ENCODE measurements at places on chromosomes 3 and 15.

GRCh38 chr15:90008607-90009006 is 7.5 kb downstream of the ZNF710 start:
- no peak for DNase-seq

DNA sequence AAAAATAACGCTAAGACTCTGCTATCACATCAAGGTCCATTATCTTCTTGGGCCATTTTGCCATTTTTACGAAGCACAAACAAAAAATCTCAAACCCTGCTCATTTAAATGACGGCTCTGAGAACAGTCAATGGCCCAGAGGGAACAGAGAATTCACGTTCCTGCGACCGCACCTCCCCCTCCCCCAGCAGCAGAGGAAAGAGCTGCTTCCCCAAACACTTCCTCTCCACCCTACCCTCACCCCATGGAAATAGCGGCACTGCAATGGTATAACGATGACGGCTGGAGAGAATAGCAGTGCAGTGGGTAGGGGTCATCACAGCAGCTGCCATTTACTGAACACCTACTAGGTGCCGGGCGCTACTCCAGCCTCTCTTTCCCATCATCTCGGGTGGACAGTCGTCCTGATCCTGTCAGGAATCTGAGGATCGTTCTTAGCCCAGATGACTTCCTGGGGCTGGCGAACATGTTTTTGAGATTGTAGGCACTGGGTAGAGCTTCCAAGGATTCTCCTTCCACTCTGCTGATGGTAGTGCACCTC is 113.3 kb downstream of the IQSEC1 start:
- no peak for DNase-seq

DNA sequence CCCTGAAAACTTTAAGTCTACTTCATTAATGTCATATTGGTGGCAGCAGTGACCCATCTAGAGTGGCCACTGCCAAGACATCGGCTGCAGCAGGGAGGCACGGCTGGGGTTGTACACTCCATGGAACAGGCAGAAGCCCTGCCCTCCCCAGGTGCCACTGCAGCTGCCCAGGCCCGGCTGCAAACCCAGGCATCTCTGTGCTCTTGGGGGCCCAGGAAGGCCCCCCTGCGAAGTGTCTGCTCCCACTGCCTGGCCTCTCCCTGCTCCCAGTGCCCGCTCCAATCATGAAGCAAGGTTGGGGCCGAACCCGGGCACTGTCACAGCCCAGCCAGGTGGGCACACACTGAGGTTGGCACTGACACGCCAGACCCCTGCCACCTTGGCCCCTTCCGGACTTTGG is 12.1 kb upstream of the RPL14 start:
- DNase-seq: no peak

DNA sequence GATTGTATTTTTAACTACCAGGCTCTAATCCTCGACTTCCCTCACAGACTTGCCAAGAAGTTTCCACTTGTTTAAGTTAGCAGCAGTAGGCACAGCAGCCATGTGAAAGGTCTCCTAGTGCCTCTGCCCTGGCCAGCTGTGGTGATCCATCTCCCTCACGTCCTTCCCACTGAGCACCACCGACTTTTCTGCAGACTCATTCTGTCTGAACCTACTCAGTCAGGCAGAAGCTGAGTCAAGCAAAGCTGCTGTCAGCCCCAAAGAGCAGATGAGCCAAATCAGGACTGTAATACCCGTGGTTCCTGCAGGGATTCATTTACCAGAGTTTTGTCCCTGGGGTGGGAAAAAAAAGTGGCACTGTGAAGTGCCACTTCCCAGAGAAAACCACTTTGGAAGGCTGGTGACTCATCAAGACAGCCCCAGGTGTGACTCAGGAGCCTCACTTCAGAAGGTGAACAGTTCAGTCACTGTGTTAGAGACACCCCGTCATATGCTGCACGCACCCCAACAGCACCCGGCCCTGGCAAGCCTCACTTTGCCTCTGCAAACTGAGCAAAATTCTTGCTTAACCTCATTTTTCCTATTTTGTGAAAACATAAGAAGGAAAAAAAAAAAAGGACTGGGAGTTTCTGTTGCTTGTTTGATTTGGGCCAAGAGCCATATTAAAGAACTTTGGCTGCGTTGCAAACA is 76.0 kb downstream of the WWTR1 start:
- DNase-seq: peak; percentile 76

- DNase-seq: no peak
Observed at GRCh38 chr3:155197786-155198185, 95.7 kb downstream of the STRIT1 start.

- no peak for DNase-seq
Observed at GRCh38 chr15:75650908-75651809, 3.4 kb downstream of the SNX33 start.

GRCh38 chr15:62899090-62899493 is 143.5 kb upstream of the TPM1 start:
- DNase-seq: no peak

GRCh38 chr15:79702621-79703020 is 194.2 kb downstream of the MTHFS start:
- DNase-seq: no peak

- DNase-seq: no peak
Observed at GRCh38 chr3:183807209-183807728, 18.1 kb downstream of the MAP6D1 start.

GRCh38 chr3:30075514-30075913 is 530.9 kb upstream of the TGFBR2 start:
- DNase-seq: no peak

GRCh38 chr3:169508426-169508825 is 155.1 kb downstream of the MECOM start:
- no peak for DNase-seq

All from AG09309 (cell line).